T-helper 22 cell (primary cell): ENCODE measurements at places on chromosomes 5 and 9.

- no peak for DNase-seq
These were observed 46.2 kb upstream of the RNF20 start for GRCh38 chr9:101487443-101487840.

- no peak for DNase-seq
These were observed 16.3 kb upstream of the MROH2B start for GRCh38 chr5:41087461-41087860.

GRCh38 chr9:34898846-34899245 is 59.2 kb upstream of the PHF24 start:
- DNase-seq, result no peak

GRCh38 chr5:61295365-61295764 is 36.7 kb upstream of the ZSWIM6 start:
- DNase-seq, result no peak
